ENCODE measurements at places on chromosomes 2 and 18.

DNA sequence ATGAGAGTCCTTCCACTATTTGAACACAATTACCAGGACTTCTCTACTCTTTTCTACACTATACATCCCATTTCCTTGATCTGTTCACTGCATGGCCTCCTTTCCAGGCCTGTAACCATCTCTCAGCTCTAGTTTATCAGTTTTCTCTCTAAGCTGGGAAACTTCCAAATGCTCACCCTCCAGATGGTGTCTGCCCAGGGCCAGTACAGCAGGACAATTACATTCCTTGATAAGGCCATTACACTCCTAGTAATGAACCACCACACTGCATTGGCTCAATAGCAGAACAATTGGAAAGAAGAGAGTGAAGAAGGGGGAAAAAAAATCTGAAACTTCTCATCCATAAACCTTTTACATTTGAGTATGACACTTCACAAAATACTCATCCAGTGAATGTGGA lies 359.1 kb downstream of the ALK start:
- DNase-seq: peak; percentile 2

GRCh38 chr2:40037303-40037702 lies 258.2 kb upstream of the THUMPD2 start:
- DNase-seq: no peak

- DNase-seq: no peak
Measured at GRCh38 chr2:29247336-29247914, 132.2 kb downstream of the CLIP4 start.

- DNase-seq: no peak
Measured at GRCh38 chr2:23050388-23050787, 334.6 kb upstream of the KLHL29 start.

DNA sequence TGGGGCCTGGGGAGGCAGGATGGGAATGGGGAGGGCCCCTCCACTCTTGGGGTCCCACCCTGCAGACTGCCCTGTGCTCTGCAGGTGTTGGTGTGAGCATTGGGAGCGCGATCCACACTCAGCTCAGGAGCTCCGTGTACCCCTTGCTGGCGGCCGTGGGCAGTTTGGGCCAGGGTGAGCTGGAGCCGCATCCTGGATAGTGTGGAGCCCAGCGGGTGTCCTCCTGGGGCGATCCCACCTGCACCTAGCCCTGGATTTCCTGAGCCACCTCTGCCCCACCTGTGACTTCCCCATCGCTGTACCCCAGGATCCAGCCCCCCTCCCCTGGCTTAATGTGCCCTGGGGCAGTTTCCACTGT lies 2.6 kb downstream of the PROM2 start:
- no peak for DNase-seq

GRCh38 chr2:236516708-236517107 lies 52.9 kb upstream of the ACKR3 start:
- no peak for DNase-seq

DNA sequence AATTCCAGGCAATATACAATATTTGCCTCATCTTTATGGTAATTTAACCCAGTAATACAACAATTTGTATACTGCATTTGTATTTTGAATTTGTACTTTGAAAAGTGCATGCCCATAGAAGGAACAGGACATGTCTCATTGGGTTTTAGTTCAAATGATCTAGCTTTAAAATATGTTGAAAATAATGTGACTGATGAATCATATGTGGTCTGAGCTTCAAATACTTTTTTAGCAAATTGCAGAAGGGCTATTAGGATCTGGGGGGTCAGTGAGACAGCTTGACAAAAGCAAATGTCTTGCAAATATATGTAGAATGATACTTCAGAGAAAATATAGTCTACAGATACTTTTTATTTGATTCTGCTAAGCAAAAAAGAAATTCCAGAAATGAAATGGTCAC lies 248.9 kb downstream of the DCC start:
- DNase-seq: no peak

DNA sequence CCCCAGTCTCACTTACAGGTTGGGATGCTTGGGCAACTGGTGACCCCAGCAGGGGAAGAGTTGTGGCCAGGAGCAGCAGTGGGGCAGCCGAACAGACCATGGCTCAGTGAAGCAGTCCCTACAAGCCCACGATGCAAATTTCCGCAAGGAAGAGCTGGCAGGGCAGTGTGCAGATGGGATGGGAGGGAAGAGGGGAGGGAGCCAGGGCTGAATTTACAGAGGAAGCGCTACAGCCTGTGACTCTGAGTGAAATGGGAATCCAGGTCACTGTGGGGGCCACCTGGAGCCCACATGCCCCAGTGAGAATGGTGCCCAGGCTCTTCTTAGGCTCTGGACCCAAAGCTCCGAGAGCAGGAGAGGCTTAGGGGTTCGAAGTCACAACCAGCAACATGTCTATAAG lies 27.0 kb upstream of the SELENOI start:
- no peak for DNase-seq

- no peak for DNase-seq
Measured at GRCh38 chr18:23718243-23718720, 29.0 kb downstream of the LAMA3 start.

- DNase-seq: peak; percentile 80
Measured at GRCh38 chr2:159946326-159946999, 116.0 kb downstream of the PLA2R1 start.

- no peak for DNase-seq
Measured at GRCh38 chr2:234031207-234031606, 19.3 kb upstream of the SPP2 start.

GRCh38 chr2:173357346-173357745 lies 2.7 kb downstream of the CDCA7 start:
- no peak for DNase-seq

DNA sequence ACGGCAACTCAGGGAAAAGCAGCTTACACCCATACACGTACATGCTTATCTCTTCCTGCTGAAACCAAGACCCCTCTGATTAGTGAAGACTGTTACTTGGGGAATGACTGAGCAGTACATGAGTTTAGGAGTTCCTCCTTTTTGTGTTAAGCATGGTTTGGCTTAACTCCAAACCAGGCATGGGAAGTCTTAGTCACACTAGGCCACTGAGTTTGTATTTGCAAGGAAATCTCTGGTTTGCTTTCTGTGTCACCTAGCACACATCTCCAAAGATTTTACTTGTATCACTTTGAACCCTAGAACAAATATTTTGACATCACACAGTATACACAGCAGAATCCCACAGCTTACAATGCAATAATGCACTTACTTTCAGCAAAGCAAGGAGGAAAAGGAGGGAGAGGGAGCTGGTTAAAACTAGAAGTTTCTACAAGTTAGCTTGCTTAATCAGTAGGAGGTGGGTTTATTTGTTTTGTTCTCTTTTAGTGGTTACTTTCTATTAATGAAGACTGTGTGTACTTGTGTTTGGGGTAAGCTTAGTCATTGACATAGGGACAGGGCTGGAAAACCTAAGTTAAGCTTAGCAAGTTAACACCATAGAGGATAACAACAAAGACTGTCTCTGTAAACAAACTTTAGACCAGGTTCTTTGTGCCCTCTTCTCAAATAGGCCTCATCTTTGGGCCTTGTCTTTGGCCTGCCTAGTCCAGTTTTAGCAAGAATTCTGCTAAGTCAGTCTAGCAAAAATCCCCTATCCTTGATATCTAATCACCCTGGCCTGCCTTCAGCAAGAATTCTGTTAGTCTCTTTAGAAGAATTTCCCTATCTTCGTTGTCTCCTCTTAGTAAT lies 219.4 kb downstream of the MREG start:
- no peak for DNase-seq

GRCh38 chr18:77668219-77668618 lies 418.6 kb downstream of the GALR1 start:
- DNase-seq: no peak

- no peak for DNase-seq
Measured at GRCh38 chr2:27522400-27522945, 25.8 kb downstream of the GCKR start.

DNA sequence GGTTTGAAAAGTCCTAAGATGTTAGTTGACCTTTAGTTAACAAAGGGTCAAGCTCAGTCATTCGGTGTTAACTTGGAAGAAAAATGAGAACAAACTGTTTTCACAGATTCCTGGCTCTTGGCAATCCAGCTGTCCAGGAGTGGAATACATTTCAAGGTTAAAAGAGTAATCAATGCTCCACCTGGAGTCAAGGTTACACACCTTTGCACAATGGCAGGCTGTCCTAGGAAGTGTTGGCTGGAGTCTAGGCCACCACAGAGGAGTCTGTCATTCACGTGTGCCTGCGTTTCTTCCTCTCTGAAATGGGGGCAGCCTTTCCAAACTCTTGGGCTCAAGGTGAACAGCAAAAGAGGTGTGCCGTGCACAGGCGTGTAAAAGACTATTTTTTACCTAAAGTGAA lies 6.3 kb upstream of the ID2 start:
- no peak for DNase-seq

DNA sequence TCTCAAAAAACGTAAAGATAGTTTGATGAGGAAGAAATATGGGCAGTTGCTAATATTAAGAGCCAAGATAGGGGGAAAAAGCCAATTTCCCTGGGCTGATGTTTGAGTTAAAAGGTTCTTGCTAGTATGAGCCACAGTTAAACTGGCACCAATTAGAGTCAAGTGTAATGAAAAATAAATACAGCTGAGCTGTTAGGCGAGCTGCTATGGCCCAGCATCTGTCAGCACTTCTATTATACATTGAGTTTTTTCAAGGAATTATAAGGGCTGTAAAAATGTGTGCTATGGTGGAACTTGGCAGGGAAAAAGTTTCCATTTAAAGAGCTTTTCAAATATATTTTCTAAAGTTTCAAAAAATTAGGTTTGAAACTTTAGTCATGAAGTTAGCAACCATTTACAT lies 279.6 kb downstream of the CYRIA start:
- DNase-seq: no peak

DNA sequence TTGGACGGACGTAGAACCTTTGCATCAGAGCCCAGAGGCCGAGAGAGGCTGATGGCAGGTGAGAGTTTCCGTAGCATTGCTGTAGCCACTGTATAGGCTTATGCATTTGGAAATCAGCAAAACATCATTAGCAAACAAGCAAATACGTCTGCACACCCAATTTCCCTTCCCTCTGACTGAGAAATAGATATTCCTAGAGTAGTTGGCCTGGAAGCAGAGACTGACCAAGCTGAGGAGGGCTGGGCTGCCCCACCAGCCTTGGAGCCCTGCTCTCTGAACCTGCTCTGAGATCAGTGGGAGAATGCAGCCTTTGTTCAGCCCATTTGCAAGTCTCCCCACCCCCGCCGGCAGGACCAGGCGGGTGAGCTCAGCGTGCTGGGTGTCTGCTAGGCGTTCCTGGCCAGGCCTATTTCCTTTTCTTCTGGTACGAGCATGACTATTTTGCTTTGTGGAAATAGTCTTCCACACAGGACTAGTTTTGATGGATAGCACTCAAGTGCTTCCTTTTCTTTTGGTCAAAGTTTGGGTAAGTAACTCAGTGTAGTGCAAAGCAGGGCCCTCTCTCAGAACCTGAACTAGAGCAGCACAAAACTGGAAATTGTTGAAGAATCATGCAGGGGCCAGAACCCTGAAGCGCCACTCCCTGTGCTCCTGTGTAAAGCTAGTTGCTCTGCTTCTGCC lies 21.9 kb upstream of the RNF149 start:
- peak; percentile 49 for DNase-seq

DNA sequence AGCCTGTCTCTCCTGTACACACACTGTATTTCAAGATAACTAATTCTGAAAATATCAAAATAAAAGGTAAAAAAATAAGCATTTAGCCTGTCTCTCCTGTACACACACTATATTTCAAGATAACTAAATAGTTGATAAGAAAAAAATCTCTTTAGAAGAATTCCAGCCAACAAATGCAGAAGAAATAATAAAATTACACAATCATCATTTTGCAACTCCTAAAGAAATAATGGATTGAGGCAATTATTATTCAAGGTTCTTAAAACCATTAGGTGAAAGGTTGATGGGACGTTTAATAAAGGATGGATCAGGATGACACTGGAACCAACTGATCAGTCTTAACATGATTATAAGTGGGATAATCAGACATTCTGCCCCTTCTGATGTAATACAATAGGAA lies 148.0 kb upstream of the FN1 start:
- DNase-seq: peak; percentile 20

DNA sequence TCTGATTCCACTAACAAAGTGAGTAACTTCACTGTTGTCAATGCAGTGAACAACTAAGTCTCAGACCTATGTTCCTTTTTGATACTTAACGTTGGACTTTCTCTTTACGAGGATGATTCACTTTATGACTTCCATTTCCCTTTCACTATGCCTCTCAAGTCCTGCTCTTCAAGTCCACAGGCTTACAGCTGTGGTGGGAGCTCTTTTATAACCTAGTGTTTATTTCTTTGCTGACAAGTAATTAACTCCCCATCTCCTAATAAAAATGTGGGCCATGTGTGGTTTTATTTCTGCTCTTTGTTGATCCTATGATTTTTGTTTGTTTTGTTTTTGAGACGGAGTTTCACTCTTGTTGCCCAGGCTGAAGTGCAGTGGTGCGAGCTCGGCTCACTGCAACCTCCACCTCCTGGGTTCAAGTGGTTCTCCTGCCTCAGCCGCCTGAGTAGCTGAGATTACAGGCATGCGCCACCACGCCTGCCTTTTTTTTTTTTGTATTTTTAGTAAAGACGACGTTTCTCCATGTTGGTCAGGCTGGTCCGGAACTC lies 142.1 kb downstream of the USP34 start:
- DNase-seq: no peak

DNA sequence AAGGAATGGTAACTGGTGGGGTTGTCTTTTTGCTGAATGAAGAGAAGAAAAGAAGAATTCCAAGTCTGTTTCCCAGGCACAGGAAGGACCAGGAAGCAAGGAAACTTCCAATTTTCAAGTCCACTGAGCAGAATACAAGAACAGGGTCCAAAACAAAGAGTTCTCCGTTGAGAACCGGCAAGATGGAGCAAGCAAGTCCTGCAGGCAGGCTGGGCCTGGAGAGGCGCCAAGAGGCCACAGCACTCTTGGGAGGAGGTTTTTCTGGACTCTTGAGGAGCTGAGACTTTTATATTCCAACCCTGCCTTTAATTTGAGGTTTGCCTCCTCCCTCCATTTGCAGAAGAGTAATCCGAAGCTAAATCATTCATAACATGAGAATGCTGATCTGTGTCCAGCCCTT lies 224.5 kb downstream of the IKZF2 start:
- DNase-seq: peak; percentile 48

- DNase-seq: no peak
Measured at GRCh38 chr2:19299032-19299431, 59.4 kb downstream of the OSR1 start.

- DNase-seq: no peak
Measured at GRCh38 chr2:233844064-233844807, 10.1 kb downstream of the HJURP start.

- DNase-seq: peak; percentile 72
Measured at GRCh38 chr2:134137182-134137611, 116.7 kb upstream of the MGAT5 start.
